CMK (cell line): ENCODE measurements at places on chromosomes 2 and 18.

DNA sequence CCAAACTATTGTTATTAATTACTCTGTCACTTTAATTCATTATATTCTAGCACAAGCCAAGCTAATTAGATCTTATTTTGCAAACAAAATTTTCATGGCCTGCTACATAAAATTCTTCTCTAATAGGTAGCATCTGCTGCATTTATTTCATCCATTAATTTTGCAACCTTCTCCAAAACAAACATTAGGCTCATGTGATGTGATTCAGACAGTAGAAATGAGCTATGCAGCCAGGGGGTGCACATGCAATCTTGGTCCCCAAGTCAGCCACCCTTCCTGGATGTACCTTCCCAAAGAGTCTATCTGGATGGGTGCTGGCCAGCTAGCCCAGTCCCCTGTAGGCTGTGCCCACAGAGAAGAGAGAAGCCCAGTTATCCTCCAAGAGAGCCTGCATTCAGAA is 242.1 kb upstream of the OSR1 start:
- DNase-seq, result no peak

GRCh38 chr18:50127516-50128210 is 67.3 kb downstream of the MYO5B start:
- no peak for DNase-seq

- DNase-seq, result no peak
Measured at GRCh38 chr2:46909771-46910419, 5.7 kb downstream of the MCFD2 start.

DNA sequence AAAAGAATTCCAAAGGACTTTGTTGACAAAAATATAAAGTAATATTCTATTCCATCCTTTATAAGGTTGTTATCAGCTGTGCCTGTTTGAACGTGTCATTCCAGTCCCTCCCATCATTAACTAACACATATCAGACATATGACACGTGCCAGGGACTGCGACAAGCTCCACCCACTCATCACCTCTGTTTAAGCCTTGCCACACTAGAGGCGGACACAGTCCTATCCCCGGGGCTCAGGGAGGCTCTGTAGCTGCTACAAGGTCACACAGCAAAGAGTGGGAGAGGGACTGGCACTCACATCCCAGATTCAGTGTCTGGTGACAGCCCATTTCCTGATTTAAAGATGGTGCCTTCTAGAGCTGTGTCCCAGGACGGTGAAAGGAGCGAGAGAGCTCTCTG is 30.0 kb downstream of the TBC1D8 start:
- no peak for DNase-seq

GRCh38 chr18:58947136-58947732 is 82.6 kb downstream of the ZNF532 start:
- DNase-seq, result no peak

DNA sequence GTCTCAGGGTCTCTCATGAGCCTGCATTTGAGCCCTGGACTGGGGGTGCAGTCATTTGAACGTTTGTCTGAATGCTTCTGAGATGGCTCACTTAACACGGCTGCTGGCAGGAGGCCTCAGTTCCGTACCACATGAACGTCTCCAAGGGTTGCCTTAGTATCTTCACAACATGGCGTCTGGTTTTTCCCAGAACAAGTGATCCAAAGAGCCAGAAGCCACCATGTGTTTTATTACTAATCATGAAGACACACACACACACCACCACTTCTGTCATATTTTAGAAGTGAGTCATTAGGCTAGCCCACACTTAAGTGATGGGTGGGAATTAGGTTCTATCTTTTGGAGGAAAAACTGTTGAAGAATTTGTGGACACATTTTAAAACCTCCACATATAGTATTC is 15.0 kb upstream of the MYO1B start:
- DNase-seq, result no peak

DNA sequence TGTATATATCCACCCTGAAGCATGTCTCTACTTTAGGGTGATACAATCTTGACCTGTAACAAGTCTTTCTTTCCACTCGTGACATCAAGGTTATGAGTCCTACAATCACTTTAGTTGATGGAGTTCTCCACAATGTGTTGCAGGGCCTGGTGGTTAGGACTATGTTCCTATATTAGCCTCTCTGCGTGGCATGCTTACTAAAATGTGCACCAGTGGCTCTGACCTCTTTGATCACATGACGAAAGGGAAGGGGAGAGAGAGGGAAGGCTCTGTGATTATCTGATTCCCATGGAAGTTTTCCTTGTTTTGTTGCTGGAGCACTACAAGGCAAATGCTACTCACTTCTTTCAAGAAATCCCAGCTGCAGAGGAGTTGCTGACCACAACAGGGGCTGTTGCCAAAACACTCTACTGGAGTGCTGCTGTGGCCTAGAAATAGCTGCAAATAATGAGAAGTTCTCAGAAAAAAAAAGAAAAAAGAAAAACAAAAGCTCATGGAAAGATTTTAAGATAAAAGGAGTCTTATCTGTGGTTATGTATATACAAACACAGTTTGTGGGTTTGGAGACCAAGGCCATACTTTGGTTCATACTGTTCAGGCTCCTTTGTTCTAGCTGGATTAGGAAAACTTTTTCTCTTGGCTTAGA is 272.8 kb upstream of the MMADHC start:
- no peak for DNase-seq

GRCh38 chr2:69382547-69382946 is 4.5 kb downstream of the GFPT1 start:
- no peak for DNase-seq

GRCh38 chr18:63564561-63564960 is 22.4 kb downstream of the SERPINB12 start:
- no peak for DNase-seq

- DNase-seq, result no peak
Measured at GRCh38 chr18:68757126-68757525, 40.8 kb upstream of the CCDC102B start.

DNA sequence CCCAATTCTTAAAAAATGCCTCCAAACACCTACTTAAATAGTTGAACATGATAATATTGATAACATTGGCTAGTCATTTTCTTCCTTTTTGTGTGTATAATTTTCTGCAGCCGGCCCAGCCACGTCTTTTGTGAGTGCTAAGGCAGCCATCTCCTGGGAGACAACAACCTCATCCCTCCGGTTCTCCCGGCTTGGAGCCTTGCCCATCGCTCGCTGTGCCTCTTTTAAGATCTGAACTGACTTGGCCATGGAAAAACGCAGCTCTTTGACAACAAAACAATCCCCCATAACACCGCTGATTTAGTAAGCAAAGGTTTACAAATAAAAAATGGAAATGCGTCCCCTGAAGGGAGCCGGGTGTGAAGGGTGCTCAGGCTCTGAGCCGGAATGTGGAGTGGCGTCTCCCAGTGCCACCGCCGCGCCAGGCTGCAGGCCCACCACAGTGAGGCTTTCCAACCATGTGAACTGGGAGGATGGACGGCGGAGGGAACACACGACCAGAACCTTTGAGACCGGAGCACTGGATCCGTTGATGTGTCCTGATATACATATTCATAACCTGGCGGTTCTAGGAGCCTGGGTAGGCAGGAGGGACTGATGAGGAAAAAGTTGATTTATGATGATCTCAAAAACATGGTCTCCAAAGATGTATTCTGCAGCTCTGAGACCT is 87.4 kb downstream of the SMIM21 start:
- DNase-seq, result no peak

- DNase-seq, result no peak
Measured at GRCh38 chr2:149617476-149617875, 29.9 kb upstream of the MMADHC start.

- no peak for DNase-seq
Measured at GRCh38 chr2:187544371-187545080, 9.7 kb downstream of the TFPI start.

GRCh38 chr2:12980817-12981216 is 264.1 kb downstream of the TRIB2 start:
- no peak for DNase-seq

- DNase-seq, result no peak
Measured at GRCh38 chr18:48786455-48787202, 164.1 kb downstream of the SMAD7 start.

GRCh38 chr2:203383038-203383437 is 54.8 kb downstream of the ABI2 start:
- DNase-seq, result no peak

- DNase-seq, result no peak
Measured at GRCh38 chr2:158805936-158806335, 10.8 kb downstream of the DAPL1 start.

DNA sequence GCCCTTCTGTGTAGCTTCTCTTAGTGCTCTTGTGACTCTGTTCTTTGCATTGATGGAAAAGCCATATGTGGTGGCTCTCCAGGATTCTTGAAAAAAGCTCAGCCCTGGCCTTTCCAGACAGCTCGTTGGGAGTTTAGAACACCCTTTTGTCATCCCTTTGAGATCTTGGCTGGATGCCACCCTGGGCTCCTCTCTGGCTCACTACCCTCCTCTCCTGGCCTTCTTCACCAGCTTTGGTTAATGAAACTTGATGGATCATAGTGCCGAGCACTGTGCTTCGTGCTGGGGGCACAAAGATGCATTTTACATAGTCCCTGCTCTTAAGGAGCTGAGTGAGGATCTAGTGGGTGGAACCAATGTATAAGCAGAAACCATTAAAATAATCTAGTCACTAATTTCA is 15.6 kb upstream of the FHOD3 start:
- DNase-seq, result no peak

DNA sequence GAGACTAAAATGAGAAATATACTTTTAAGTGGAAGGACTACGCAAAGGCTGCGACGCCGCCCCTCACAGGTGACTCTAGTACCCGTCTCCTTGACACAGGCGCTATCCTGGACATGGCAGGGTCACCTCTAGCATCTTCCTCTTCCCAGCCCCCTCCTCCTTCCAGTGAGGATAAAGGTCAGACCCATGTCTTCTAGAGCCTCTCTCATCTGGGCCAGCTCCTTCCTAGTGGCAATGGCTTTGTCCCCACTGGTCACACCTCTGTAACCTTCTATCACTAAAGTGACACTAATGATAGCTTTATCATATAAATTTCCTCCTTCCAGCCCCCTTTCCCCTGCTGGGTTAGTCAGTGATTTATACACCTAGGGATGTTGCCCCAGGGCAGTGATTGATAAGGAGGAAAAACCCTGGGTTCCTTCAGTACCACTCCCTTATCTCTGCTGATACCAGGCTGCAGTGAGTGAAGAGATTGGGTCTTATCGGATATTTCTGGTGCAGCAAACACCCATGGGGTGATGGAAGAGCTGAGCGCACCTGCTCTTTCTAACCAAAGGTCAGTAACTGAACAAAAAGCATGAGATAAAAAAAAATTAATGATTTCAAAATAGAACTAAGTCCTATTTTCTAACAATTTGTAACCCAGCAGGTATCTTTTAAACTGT is 62.0 kb upstream of the FZD5 start:
- DNase-seq, result no peak

GRCh38 chr18:23772327-23773024 is 83.2 kb downstream of the LAMA3 start:
- DNase-seq, result no peak

GRCh38 chr18:79644666-79645057 is 34.9 kb upstream of the CTDP1 start:
- DNase-seq, result no peak

- no peak for DNase-seq
Measured at GRCh38 chr18:79727211-79727610, 47.6 kb downstream of the CTDP1 start.

DNA sequence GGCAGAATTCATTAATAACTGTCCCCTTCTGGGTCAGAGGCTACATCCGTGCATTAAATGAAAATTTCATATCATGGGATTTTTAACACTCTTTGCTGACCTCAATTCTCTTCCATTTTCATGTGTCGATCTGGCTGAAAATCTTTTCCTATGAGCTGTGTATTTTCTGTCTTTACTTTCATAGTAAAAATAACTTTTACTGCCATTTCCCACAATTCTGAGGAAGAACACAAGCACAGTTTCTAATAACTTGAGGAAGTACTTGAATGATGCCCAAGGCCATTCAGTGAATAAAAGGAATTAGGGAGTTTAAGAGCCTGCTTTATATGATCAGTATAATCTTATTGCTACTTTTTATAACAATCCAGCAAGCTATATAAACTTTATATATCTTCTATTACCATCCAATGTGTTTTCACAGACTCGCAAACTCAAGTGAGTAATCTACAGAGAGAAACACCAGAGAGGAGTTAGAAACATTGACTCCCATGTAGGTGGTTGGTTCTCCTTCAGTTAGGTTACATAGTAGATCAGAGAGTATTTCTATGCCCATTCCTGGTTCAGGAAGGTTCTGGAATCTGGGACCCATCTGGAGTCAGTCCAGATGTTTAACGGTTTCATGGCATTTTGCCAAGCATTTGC is 340.0 kb downstream of the FBXO15 start:
- no peak for DNase-seq

- no peak for DNase-seq
Measured at GRCh38 chr2:20474757-20475566, 28.1 kb downstream of the RHOB start.

- no peak for DNase-seq
Measured at GRCh38 chr2:29469516-29469915, 354.3 kb downstream of the CLIP4 start.

DNA sequence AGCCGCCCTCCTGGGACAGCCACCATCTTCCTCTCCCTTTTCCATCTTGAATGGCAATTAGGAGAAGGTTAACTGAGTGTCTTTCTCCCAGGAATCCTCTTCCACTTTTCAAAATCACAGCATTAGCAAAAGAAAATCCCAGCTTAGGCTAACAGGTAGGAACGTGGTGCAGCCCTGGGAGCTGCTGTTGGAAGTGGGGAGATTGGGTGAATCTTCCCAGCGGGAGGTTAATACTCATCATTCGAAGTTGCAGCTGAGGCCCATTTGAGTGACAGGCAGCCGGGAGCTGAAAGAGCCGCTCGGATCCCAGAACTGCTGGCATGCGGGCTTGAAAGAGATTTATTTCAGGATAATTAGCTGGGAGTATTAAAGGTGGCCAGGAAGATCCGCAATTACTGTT is 306.0 kb downstream of the BCL11A start:
- DNase-seq, result no peak

DNA sequence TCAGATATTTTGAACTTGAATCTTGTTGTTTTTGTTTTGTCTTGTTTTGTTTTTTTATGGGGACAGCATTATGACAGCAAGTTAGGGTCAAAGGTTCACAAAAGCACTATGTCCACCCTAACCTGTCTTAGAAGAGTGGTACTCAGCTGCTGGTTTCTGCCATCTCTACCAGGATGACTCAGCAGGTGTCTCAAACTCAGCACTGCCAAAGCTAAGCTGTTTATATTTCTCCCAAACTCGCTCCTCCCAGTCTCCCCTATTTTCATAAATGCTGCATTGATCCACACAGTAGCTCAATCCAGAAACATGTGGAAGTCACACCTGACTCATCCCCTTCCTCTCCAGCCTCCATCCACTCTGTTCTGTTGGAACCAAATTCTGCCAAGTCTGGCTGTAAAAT is 134.9 kb downstream of the ZBTB7C start:
- DNase-seq, result no peak

- DNase-seq, result no peak
Measured at GRCh38 chr2:16624436-16624780, 41.2 kb downstream of the CYRIA start.

DNA sequence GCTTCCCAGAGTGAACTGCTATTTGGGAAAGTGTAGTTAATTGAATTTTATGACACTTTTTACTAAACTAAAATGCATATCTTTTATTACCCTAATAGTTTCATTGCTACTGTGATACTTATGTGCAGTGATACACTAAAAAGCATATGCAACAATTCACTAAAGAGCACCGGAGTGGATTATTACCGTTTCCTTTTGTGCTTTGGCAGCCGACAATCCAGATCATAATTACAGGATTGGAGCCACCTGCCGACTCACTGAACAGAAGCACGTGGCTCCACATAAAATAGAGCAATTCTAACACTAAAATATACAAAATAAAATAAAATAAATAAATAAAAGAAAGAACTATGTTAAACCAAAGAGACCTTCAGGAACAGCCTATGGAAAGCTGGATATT is 583.4 kb downstream of the NRXN1 start:
- DNase-seq, result no peak
